ENCODE measurements at places on chromosomes 7 and 10. TPM values are rescaled to one million over a fixed set of nuclear protein-coding genes. Genes with fewer than 3 reads are reported as not detected.

Gene LRRC18
- total RNA-seq: not detected

Gene PTPRE
- 0.09 TPM for total RNA-seq

Gene CASP7
- 19.8 TPM for total RNA-seq

Gene PAX4
- not detected for total RNA-seq

Gene TPST1
- 59.7 TPM for total RNA-seq

Gene GRM3
- total RNA-seq: not detected

Gene VWDE
- 0.09 TPM for total RNA-seq

DNA sequence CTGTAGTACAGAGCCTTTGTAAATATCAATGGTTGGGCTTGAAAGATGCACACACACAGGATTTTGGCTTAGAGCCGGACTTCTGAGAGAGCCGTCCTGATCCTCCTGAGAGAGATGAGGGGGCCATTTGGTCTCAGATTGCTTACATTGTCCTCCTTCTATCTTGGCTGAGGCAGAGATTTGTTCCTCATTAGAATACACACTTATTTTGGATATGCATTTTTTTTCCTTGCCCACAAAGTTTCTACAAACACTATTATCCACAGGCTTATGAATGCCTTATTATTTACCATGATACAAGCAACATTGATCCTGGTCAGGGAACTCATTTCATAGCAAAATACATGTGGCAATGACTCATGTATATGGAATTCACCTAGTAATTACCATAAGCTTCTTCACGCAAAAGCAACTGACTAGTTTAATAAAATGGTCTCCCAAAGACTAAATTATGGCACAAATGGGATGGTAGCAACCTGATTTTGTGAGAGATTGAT is 175.3 kb downstream of the MDFIC start:
- DNase-seq: peak; percentile 47

- DNase-seq: no peak
These were observed 27.5 kb downstream of the LRRC27 start for GRCh38 chr10:132359305-132360040.

DNA sequence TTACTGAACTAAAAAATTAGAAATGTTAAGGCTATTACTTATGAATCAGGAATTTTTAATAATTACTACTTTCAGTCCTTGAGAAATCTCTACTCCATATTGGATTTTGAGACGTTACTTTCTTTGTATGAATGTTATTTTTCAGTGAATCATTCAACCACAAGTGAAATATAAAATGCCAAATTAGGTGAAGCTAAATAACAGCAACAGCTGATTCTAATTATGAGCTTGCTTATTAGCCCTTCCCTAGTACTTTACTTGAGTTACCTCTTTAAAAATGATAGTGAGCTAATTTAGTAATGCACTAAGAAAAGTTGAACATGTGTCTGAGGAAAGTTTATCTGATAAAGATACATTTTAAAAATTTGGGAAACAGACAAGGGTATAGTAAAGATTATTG is 51.4 kb downstream of the PCGF5 start:
- peak; percentile 17 for DNase-seq

- peak; percentile 86 for DNase-seq
These were observed 39.8 kb upstream of the TRIM8 start for GRCh38 chr10:102604439-102604841.

DNA sequence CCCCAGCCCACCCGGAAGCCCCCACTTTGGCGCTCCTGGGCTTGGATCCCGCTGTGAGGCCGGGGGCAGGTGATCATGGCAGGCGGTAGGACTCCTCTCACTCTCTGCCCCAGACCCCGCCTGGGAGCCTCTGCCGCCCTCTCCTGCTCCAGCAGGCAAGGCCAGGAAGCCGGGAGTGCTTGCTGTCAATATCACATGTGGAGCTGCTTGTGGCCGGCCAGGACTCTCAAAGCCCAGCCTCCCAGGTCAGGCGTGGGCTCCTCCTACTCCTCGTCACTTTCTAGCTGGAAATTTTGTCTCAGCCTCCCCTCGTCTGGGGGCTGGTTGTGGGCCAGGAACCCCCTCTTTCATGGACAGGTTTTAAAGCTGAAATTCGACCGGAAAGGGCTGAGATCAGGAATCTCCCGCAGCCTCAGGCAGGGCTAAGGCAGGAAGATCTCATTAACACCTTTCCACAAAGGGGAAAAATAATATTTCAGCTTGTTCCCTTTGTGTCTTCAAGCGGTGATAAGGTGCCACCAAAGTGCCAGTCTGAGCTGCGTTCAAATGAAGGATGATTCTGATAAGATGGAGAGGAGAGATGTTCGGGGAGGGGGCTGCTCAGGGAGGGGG is 273.6 kb upstream of the PODXL start:
- DNase-seq: no peak

GRCh38 chr7:70654979-70655378 is 477.0 kb upstream of the GALNT17 start:
- DNase-seq: no peak

DNA sequence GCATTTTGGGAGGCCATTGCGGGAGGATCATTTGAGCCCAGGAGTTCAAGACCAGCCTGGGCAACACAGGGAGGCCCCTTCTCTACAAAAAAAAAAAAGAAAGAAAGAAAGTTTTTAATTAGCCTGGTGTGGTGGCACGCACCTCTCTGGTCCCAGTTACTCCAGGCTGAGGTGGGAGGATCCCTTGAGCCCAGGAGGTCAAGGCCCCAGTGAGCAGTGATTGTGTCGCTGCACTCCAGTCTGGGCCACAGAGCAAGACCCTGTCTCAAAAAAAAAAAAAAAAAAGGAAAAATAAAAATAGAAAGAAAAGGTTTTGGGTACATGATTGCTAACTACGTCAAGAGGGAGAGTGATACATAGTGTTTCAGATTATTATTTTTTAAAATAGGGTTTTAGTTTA is 2.0 kb upstream of the USP54 start:
- DNase-seq: no peak

DNA sequence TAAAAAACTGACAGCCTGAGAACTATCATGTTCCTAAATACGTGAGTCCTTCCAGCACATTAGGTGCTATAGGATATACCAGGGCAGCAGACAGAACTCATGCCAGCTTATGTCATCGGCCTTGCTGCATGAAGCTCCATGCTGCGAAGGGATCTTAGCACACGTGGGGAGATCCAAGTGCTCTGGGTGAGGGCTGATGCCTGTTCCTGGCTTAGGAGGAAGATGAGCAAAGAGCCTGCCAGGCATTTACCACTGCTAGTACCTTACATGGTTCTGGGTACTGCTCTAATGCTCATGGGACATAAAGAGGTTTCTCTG is 43.2 kb downstream of the SVIL start:
- no peak for DNase-seq

- no peak for DNase-seq
These were observed 30.7 kb downstream of the ELFN1 start for GRCh38 chr7:1700536-1701333.

GRCh38 chr10:80945264-80945880 is 407.7 kb downstream of the SH2D4B start:
- no peak for DNase-seq

- DNase-seq: no peak
These were observed 8.0 kb downstream of the PSD start for GRCh38 chr10:102410429-102411073.

DNA sequence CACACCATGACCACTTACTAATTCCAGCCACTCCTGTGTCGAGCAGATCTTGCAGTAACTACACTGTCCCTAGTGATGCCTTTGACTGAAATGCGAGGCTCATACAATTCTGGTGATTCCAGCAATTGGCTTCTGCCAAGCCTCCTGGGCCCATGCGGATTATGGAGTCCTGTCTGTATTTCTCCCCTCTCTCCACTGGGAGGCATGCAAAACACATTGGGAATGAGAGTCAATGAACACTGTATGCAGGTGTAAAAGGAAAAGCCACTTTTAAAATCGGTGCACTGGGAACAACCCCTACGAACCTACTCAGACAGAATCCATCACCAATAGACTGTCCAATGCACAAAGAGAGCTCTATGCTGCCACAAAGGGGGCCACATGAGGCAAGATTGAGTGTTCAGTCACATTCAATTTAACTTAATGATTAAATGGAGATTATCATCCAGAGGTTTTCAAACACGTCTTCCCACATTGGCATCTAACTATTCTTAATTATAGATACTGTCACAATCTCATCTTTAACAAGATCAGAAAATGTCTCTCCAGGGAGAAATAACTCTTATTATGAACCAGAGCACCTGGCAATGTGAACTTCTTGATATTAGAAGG is 550.6 kb downstream of the GLRX3 start:
- DNase-seq: no peak

DNA sequence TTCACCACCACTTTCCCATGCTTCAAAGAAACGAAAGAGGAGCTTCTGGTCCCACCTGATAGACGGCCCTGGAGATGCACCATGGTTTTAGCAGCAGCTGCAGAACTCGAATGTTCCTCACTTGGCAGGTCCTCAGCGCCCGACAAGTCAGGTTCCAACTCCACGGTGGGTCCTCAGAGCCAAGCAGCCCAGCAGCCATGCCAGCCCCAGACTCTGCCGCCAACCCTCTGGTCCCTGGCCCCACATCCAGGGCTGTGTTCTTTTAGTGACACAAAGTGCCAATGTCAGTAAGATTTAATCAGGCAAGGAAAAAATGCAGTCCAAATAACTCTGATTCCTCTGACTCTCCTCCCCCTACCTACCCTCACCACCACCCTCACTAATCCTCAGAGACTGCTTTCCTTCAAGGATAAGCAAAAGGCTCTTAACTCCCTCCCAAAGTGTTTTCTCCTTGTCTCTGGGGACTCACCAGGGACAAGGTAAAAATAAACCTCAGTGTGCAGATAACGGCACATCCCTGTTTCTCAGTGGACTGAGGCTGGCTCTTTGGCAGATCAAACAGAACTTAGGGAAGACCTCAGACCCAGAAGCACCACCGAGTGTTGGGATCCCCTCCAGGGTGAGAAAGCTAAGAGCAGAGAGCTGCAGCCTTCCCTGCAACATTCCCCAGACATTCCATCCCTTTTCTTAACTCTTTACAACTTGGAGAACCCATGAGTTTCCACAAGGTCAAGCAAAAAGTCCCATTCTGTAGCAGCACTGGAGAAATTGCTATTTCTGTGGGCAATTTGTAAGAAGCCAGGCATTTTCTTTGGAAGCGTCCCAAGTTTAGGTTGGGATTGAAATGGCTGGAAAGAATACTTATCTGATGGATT is 358.9 kb downstream of the FRMD4A start:
- DNase-seq: peak; percentile 89

- no peak for DNase-seq
These were observed 100.5 kb downstream of the CXCL12 start for GRCh38 chr10:44284198-44285084.

DNA sequence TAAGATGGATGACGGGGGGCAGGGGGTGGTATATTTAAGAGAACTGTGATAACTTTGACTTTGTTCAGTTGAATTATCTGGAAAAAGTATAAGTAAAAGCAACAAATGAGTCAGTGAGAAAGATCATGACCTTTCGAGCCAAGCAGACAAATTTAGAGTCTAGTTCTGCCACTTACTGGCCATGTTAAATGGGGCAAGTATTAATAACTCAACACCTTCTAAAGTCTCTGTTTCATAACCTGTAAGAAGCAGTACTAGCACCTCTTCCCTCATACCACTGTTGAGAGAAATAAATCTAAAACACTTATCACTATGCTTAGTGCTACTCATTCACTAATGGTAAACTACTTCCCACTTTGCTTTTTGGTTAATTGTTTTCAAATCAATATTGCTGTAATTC is 604.4 kb upstream of the LRRN3 start:
- DNase-seq: no peak

DNA sequence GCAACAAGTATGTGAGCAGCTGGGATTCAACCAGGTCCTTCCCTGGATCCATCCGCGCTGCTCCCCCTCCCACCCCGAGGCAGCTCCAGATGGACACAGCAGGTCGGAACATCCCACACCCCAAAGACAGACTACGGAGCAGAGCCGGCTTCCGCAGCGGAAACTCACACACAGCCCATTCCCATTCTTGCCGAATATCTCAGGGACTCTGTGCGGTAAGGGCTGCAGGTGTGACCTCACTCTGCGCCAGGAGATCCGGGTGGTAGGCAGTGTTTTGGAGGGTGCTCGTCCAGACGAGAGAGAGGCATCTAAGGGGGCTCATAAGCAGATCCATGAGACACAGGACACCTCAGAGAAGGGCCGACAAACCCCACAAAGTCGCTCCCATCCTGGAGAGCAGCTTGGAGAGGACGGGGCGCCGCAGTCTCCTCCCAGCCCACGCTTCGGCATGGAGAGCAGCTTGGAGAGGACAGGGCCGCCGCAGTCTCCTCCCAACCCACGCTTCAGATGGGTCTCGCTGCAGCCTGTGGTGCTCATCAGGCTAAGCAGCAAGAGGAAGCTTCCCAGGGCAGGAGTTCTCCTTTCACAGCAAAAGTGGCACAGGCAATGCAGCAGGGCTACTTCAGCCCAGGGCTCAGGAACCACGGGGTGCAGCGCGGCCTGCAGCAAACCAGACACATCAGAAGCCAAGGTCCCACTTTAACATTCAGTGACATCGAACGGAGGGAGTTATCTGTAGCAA is 179.9 kb downstream of the DIP2C start:
- DNase-seq: no peak

DNA sequence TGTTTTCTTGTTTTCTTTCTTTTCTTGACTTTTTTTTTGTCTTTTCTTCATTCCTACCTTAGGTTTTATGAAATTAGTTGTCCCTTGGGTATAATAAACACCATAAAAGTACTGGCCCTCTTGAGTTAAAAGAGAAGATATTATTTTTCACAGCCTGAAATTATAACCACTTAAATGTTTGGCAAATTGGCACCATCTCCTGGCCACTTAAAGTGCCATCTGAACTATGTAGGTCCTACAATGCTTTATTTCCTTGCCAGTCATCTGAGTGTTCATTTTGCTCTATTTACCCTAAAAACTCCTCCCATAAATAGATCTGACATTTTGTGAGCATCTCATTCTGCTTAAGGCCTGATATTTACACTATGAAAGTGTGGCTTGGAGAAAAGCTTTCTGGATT is 98.9 kb upstream of the PRKCQ start:
- DNase-seq: no peak

- DNase-seq: no peak
These were observed 757 bp upstream of the GRID1 start for GRCh38 chr10:86367152-86367951.

DNA sequence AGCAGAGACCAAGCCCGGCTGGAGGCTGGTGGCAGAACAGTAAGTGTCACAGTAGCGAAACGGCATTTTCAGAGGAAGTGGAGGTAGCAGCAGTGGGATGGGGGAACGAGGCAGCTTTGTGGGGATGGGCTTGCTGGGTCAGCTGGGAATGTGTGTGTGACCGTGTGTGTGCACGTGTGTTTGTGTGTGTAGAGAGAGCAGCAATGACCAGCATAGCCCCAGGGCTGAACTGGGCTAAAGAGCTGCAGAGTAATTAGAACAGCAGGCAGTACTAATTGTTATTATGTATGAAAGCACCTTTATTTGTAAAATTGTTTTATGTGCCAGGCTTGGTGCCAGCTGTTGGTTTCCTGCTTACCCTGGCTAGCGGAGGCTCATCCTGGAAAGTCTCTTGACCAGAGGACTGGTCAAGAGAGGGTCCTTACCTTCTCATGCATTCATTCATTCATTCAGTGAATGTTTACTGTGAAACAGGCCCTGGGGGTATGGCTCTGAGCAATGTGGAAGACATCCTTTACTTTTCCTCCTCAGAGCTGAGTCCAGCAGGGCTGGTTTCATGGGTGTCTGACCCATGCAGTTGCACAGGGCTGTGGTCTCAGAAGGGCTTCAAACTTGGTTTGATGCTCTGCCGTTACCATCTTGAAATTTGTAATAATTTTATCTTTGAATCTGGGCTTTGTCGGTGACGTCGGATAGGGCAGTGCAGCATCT is 184.6 kb downstream of the SEC23IP start:
- no peak for DNase-seq

GRCh38 chr10:69091143-69091651 is 3.3 kb downstream of the SRGN start:
- peak; percentile 22 for DNase-seq

Measured in fibroblast of the aortic adventitia (primary cell).